ENCODE measurements at places on chromosomes 12 and 14.

- DNase-seq = no peak
These were observed 4.9 kb downstream of the AACS start for GRCh38 chr12:125070112-125070511.

DNA sequence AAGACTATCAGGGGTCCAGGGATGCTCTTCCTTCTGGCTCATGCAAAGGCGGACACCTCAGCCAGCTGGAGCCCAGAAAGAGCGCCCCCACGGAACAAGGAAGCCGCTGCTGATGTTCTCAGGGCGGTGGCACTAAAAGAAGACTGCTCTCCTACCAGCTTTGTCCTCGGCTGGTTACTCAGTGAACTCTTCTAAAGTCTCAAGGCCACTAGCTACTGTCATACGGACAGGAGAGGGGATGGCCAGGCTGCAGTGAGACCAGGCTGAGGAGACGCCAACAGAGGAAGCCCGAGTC is 59.6 kb downstream of the CCDC88C start:
- no peak for DNase-seq

- peak; percentile 68 for DNase-seq
These were observed 29.2 kb downstream of the FOS start for GRCh38 chr14:75307700-75308379.

GRCh38 chr12:47832263-47832933 is 12.7 kb upstream of the HDAC7 start:
- DNase-seq = no peak

- no peak for DNase-seq
These were observed 30.2 kb downstream of the MSRB3 start for GRCh38 chr12:65308601-65309071.

DNA sequence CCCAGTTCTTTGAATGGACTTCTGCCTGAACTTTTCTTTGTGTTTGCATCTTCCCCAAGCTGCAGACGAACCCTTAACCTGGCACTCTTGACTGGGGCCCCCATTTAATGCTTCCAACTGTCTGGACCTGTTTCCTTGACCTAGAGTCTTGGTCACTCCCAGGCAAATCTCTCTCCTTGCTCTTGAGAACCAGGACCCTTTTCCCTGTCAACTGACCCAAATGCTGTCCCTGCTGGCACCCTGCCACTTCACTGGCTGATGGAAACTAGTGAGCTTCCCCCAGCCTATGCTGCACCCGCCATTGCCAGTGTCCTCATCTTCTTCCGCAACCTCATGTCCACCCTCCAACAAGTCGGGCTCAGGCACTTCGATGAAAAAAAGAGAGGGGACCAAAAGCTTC is 79.5 kb downstream of the PRIMA1 start:
- DNase-seq = no peak

DNA sequence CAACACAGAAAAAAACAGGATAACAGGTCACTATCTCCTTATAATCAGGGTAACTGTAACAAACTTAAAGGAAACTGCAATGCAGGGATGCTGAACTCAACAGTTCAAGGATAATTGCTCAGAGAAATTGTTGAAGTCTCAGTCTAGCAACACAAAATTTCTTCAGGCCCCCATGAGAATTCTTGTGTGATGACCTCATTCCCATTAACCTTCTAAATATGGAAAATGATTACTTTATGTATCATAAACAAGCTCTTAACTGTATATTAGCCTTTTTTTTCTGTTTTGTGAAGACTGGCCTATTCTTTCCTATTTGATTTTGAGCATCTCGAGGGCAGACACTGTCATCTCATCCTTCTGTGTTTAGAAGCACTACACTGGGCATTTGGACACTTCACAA is 47.1 kb downstream of the IGF1 start:
- no peak for DNase-seq

- DNase-seq = peak; percentile 10
These were observed 24.2 kb downstream of the CHST11 start for GRCh38 chr12:104480826-104481440.

DNA sequence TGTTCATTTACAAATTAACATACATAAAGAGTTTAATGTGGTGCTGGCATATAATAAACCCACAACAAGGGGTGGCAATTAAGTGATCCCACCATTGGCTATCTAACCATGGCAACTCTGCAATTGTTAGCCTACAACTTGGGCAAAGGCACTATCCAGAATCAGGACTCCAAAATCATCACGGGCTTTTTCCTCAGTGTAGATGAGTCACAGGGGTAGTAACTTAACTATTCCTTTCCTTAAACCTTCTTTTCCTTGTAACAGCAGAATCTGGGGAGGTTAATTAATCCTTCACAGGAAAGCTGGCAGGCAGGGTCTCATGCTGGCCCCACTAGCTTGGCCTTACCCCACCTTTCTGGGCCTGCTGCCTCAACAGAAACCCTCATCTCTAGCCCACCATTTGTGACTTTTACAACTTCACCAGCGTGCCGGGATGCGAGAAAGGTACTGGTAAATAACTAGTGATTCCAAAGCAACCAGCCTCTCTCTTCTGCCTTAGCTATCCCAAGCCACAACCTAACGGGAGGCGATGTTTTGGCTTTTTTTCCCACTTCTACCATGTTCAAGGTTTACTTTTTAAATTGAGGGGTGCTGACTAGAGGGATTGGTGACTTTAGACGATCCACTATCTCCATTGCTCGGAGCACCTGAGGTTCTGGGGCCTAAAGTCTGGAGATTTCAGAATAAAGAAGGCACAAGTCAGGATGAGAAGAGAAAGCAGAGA is 744 bp downstream of the ATP5MC2 start:
- DNase-seq = no peak

GRCh38 chr14:35248476-35248788 is 43.8 kb upstream of the PSMA6 start:
- no peak for DNase-seq

GRCh38 chr12:109840305-109841074 is 7.3 kb upstream of the TRPV4 start:
- DNase-seq = no peak

GRCh38 chr12:128664501-128664900 is 159.3 kb downstream of the SLC15A4 start:
- no peak for DNase-seq

DNA sequence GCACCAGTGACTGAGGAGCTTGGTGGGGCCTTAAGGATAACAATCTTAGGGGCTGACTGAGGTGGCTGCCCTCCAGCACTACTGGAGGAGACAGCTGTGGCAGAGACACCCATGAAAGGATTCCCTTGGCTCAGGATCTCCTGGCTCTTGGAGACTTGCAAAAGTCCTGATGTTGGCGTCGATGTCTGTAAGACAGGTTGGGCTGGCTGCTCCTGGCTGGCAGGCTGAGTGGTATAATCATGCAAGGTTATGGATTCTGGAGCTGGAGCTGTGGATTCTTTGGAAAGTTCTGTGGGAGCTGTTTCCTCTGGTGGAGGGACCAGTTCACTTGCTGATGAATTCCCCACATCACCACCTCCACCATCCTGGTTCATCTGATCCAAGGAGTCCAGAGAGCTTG is 24.8 kb downstream of the CHD8 start:
- DNase-seq = no peak

DNA sequence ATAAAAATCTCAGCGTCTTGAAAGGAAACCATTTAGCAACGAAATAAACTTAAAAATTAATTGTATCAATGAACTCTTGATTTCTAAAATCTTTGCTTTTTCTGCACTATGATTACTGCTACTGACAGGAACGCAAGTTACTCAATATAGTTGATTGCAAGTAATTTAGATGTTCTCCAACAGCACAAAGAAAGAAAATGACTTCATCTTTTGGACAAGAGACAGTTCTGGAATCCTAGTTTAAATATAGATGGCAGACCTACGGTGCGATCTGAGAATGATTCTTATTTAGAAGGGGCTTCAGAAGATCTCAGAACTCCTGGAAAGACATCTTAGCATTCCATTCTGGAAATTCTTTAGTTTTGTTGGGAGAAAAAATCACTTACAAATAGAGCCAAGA is 1.4 kb upstream of the SUDS3 start:
- DNase-seq = peak; percentile 13

- DNase-seq = no peak
These were observed 41.6 kb downstream of the TRHDE start for GRCh38 chr12:72313806-72314205.

DNA sequence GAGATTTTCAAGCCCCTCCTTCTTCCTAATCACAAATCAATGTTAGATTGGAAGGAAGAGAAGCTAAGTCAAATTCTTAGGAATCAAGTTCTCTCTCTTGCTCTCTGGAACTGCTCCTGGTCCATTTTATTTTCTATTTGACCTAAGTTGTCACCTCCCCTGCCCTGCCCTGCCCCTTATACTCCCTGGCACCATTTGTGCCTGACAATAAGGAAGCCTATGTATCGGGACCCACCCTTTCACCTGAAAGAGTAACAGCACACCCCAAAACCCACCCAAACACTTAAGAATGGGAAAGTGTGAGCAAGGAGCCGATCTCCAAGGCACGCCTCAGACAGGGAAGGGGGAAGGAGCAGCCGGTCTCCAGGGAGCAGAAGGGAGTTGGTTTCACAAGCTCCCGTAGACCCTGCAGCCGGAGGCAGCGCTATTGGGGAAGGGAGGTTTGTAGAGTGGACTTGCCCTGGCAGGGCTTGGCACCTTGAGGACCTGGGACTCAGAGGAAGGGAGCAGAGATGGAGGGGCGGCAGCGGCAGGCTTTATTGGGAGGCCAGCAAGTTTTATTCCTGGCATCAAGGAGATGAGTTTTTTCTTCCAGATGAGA is 1.6 kb downstream of the LRRC74A start:
- no peak for DNase-seq

DNA sequence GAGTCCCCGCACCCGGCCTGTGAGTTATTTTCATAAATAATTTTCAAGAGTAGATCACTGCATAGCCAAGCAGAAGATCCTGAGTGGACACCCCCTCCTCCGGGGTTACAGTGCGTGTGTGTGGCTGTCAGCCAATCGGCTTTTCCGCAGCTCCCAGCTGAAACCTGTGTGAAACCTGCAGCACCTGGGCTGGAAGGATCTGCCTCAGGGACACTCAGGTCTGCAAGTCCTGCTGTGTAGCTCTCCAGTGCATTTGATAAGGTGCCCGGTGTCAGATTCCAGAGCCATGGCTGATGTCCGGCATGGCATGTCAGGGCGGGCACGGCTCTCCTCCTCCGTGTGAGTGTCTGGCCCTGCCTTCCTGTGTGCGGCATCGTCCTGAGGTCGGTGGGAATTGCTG is 124.8 kb downstream of the GLT1D1 start:
- DNase-seq = no peak

GRCh38 chr14:94045563-94046345 is 19.6 kb downstream of the OTUB2 start:
- no peak for DNase-seq

GRCh38 chr12:6451348-6452244 is at the start of gene TAPBPL:
TSS of gene TAPBPL (plus strand) at chr12:6452042. CDS start at chr12:6452249, 207 bp downstream.
- DNase-seq = peak; percentile 63

- DNase-seq = no peak
These were observed 109.6 kb downstream of the RMST start for GRCh38 chr12:97572220-97572619.

- DNase-seq = no peak
These were observed 59.9 kb downstream of the TMCC3 start for GRCh38 chr12:94590428-94590827.

GRCh38 chr14:23362200-23362599 is 2.8 kb downstream of the EFS start:
- DNase-seq = no peak

DNA sequence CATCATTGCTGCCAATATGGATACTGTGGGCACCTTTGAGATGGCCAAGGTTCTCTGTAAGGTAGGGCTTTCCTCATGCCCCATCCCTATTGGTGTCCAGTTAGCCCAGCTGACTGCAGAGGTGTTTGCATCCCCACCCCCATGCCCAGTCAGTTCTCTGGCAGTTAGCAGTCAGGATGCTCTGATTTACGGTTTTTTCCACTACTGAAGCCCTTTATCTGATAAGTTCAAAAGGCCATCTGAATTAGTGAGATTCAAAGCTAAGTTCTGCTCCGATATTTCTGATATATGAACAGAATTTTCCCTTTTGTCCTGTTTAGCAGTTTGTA is 773 bp downstream of the GMPR2 start:
- DNase-seq = no peak

- DNase-seq = no peak
These were observed 95.4 kb downstream of the NKX2-1 start for GRCh38 chr14:36424478-36425102.

GRCh38 chr14:94886931-94887330 is 117.0 kb upstream of the GSC start:
- DNase-seq = no peak
